ENCODE measurements at places on chromosomes 5 and 9.

DNA sequence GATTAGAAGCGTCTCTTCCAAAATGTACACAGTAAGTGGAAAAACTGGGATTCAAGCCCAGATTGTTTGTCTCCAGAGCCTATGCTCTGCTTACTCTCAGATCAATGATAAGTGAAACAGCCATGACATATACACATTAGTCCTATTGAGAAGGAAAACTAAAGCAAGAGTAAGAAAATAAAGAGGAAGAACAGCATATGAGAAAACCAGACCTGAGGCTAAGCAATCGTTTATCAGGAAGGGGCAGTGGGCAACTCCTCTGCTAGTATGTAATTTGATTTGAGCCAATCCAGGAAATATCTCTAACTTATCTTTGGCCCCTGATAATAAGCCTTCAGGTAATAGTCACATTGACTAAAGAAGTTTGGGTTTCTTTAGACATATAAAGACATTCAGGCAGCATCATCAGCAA lies 789.9 kb upstream of the C9orf72 start:
- DNase-seq, result no peak

- no peak for DNase-seq
These were observed 19.3 kb downstream of the DMRT3 start for GRCh38 chr9:995781-996180.

DNA sequence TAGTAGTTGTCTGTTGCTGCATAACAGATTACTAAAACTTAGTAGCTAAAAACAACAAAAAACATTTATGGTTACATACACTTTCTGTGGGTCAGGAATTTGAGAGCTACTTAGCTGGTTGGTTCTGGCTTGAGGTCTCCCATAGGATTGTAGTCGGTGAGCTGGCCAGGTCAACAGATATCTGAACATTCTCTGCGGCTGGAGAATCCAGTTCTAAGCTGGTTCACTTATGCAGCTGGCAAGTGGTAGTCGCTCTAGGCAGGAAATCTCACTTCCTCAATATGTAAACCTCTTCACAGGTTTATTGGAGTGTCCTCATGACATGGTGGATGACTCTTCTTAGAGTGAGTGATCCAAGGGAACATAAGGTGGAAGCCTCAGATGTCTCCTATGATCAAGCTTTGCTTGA lies 65.7 kb upstream of the TNFAIP8 start:
- DNase-seq, result no peak

DNA sequence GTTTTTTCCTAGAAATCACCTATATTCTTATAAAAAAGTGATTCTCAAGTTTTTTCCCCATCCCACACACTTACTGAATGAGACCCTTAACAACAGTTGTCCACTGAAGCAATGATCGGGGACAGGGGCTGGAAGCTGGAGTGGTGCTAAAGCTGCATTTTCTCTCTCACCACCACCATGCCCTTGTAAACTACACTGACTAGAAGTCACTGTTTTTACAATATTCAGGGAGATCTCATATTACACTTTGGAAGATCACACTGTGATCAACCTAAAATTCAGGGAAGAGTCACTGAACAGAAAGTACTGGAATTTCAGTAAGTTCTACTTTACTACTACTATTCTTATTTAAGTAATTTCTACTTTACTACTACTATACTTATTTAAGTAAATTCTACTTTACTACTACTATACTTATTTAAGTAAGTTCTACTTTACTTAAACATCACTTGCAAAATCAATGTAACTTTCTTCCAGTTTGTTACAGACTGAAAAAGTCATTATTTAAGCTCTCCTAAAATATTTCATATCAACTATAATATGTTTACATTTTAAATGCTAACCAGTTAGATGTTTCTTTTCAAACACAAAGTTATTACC lies 164.3 kb downstream of the AGTPBP1 start:
- no peak for DNase-seq

DNA sequence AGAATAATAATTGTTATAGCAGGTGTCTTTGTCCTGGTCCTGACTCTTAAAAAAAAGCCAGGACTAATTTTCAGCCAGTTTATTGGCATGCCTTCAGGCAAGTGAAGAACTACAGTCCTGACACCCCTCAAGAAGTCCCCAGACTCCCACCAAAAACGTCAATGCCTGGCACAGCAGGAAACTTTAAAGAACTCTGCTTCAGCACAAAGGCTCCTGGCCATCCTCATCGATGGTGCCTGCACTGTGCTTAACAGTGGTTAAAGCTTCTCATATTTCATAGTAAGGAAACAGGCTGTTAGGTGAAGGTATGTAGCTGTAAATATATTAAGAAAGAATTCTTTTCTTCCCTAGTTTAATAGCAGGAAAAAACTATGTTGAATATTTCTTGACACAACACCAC lies 280.1 kb upstream of the PUM3 start:
- no peak for DNase-seq

- no peak for DNase-seq
These were observed 331.0 kb downstream of the GLIS3 start for GRCh38 chr9:3968891-3969290.

- DNase-seq, result no peak
These were observed 91.4 kb upstream of the RANBP6 start for GRCh38 chr9:6106711-6107339.

- no peak for DNase-seq
These were observed 15.2 kb downstream of the ERP44 start for GRCh38 chr9:100083448-100084127.

- no peak for DNase-seq
These were observed 183.0 kb downstream of the CETN3 start for GRCh38 chr5:90226433-90227099.

DNA sequence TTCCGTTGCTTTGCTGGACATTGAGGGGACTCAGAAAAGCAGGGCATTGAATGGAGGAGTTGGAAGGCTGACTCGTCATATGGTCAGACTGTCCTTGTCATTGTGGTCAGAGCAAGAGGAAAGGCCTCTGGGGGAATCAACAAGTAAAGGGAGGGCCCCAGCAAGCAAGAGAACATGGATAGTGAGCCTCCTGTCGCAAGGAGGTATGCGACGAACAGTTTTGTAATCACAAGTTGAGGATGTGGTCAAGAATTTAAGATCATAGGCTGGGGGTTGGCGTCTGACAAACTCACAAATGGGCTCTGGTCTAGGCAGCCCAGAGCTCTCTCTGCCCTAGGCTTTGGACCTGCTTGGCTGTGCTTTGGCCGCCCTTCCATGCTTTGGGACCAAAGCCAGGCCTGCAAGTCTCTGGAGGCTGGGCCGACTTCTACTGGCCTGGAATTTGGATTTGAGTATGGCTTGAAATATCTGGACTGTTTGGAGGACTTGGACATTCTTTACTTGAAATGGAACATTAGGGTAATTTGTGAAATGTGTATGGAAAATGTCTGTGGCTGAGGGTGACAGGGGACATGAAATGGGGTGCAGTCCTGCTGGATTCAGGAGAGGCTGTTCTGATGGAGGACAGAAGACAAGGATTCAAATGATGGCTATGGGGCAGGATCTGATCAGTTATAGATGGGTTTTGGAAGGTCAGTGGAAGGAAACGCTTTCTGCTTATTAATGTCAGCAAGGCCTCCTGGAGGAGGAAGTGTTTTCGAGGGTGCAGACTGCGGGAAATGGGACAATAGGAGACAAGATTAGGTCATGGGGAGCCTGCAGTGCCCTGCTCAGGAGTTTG lies 19.2 kb upstream of the NDST1 start:
- DNase-seq, result no peak

DNA sequence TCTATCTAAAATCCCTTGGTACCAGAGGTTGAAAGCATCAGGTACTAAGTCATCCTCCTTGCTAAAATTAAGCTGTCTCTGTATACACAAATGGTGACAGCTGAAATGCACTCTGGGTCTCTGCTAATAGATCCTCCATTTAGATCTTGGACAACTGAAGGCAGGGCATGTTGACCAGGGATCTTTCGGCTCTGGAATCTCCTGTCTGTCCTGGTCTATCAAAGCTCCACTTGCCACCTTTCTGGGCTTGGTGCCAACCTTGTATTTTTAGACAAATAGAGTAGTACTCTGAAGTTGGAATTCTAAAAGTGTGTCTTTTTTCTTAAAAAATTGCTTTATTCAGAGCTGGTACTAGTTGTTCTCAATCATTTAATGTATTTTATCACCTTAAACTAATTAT lies 135.2 kb upstream of the HMHB1 start:
- no peak for DNase-seq

DNA sequence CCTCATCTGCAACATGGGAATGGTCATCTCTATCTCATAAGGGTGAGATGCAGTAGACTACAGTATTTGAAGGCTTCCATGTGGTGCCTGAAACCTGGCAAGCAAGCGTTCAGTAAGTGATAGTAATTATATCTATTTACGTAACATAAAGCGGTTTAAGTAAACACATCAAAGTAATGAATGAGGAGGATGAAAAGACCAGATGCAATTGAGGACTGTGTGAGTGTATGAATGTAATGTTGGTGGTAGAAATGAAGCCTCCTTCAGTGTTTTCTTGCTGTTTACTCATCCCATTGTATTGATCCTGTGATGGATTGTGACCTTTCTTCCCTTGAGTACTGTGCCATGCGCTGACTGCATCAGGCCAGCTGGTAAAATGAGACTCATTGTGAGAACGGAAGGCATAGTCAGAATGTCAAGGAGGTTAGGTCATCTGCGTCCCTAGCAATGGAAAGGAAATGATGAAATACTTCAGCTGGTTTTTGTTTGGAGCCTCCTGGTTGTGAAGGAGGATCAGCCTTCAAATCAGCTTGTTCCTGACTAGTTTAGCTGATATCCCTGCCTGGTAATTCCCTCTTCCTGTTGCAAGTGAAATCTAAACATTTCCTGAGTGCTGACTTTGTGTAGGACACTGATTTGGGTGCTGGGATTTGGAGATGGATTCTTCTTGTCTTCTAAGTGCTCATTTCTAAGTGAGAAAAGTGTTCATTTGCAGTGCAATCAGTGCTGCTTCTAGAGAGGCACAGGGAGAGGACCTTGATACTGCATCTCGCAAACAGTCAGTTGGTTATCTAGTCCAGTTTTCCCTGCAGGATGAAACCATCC lies 35.6 kb downstream of the TNFSF8 start:
- no peak for DNase-seq

- no peak for DNase-seq
These were observed 1483.7 kb upstream of the ACO1 start for GRCh38 chr9:30900706-30901105.

DNA sequence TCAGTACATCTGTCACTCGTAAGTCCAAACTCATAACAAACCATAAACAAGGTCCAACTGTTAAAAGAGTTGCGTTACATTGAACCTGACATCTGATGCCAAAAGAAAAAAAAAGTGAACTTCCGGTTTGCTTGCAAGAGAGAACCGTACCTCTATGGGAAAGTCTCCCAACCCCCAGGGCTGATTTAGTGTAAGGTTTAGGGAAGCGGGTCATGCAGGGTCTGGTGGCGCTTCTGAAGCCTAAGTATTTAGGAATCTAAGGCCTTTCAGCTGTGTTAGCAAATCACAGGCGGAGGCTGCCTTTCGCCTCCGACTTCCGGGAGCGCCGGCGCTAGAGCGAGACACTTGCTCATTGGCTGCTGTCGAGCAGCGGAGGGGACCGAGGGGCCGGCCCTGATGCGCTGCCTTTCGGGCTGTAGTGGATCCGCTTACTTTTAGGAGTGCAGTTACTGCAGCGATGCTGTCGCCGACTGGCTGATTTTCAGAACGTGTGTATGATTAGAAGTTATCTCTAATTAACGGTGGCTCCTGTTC lies 12.0 kb upstream of the GNPDA1 start:
- DNase-seq, result peak; percentile 91

DNA sequence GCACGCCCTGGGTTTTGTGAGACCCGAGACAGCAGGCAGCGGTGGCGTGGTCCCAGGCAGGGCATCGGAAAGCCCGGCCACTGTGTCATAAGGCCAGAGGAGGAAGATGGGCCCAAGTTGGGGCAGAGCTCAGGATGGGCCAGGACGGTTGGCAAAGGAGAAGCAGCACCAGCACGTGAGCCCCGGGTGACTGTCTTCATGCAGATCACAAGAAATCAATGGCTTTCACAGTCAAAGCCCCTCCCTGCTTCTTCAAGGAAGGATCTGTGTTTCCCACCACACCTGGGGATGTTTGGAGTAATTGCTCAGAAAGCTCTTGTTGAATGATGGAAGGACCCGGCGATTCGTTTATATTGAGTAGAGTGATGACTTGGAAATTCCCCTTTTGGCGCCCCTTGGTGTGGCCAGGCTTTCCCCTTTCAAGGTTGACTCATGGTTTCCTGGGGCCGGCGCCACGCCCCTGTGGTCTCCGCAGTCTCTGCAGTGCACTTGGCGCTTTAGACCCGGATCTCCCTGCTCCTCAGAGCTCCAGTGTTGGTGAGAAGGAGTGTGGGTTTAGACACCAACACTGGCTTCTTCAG lies 52.1 kb downstream of the IL31RA start:
- peak; percentile 84 for DNase-seq

Measured in activated CD8-positive, alpha-beta memory T cell treated with anti-CD3 and anti-CD28 coated beads, Interleukin-2, amount 50 U/mL, for 48 hours (primary cell).